ENCODE measurements at places on chromosomes 11 and 22. TPM values are rescaled to one million over a fixed set of nuclear protein-coding genes. Genes with fewer than 3 reads are reported as not detected.

The OR51B4 gene
- not detected for total RNA-seq

The ARHGAP32 gene
- 27.7 TPM for total RNA-seq

The RAB3IL1 gene
- 19.4 TPM for total RNA-seq

The PHLDA2 gene
- 2.1 TPM for total RNA-seq

The CRYAB gene
- total RNA-seq = 87.7 TPM

GRCh38 chr11:92776676-92777075 is 192.8 kb upstream of the MTNR1B start:
- H3K36me3 ChIP-seq = no peaks in the 10 kb centered on the region
- DNase-seq = no peak
- H3K27me3 ChIP-seq = no peaks in the 10 kb centered on the region
- H3K4me3 ChIP-seq = no peak overlapping the region
- H3K4me1 ChIP-seq = no peaks in the 10 kb centered on the region

- H3K36me3 ChIP-seq = no peaks in the 10 kb centered on the region
- H3K4me3 ChIP-seq = no peak overlapping the region
- H3K27me3 ChIP-seq = no peaks in the 10 kb centered on the region
Observed at GRCh38 chr22:24432059-24432853, 4.9 kb downstream of the ADORA2A start.

Measured in adrenal gland (tissue), 19 donors.